ENCODE measurements at places on chromosomes 4 and X.

DNA sequence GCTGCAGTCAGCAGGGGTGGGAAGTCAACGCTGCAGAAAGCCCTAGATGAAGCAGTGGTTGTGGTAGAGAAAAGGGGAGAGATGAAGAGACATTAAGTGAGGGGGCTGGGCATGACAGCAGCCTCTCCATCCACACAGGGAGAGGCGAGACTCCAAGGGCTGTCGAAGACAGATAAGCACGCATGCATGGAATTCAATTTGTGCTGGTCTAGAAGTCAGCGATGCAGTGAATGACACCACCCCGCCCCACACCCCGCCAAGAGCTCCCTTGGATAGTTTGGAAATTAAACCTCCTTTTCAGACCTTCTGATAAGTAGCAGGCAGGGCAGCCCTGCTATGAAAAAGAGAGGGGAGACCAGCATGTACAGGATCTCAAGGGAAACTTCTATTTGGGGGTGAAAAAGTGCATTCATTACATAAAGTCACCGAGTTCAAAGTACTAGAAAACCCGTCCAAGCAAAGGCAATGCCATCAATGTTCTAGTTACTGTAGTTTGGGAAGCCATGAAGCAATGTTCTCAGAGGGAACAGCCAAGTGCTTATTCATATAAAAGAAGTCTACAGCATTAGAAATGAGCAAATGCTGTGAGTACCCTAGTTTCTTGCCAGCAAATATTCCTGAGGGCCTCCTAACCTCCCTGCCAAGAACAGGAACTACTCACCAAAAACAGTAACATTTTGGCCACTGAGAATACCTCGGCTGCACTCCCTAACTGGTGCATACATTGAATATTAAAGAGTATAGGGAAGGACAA lies 152.3 kb upstream of the ANXA10 start:
- DNase-seq, result no peak

GRCh38 chr4:110853242-110853641 lies 230.4 kb upstream of the PITX2 start:
- no peak for DNase-seq

GRCh38 chr4:95386410-95386809 lies 162.4 kb downstream of the UNC5C start:
- no peak for DNase-seq

- DNase-seq, result no peak
These were observed 279.8 kb upstream of the BOD1L1 start for GRCh38 chr4:13907255-13907751.

DNA sequence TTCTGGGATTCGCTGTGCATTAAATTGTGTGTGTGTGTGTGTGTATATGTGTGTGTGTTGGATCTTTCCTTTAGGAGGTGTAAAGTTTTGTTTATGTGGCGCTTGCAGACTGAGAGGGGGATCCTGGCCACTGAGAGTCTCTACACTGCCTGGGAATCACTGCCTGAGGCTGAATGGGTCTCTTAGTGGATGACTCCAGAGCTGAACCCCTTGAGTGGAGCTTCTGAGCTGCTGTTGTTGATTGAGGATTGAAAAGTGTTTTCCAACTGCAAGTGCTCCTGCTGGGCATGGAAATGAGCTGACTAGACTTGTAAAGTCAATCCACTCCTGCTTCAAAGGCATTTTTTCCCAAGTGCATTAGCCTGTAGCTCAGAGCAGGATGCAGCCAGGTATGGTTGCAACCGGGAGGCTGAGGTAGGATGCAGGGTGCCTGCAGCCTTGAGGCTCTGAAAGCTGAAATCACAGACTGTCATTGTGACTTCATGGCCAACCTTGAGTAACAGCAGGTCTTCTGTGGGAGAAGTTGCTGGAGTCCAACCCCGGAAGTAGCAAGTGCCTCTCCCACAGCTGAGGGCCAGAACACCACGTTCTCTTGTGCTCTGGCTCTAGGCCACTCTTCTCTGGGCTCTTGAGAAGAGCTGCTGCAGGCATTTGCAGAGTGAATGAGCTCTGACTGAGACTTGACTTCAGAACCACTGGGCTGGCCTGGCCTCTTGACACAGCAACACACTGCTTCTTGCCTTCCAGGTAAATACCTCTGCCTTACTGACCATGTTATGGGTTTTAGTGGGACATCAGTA lies at the start of gene TBX22:
TBX22 (plus strand) TSS at position 613 of the 800 bp plus-strand sequence. CDS start 7,517 bp downstream, outside the sequence.
- DNase-seq, result no peak

DNA sequence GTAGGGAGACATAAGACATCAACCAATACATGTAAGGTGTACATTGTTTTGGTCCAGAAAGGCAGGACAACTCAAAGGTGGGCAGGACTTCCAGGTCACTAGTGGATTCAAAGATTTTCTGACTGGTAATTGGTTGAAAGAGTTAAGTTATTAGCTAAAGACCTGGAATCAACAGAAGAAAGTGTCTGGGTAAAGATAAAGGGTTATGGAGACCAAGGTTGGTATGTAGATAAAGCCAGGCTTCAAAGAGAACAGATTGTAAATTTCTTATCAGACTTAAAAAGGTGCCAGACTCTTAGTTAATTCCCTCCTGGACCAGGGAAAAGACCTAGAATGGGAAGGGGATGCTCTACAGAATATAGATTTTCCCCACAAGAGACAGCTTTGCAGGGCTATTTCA lies 28.3 kb upstream of the GAB1 start:
- no peak for DNase-seq

DNA sequence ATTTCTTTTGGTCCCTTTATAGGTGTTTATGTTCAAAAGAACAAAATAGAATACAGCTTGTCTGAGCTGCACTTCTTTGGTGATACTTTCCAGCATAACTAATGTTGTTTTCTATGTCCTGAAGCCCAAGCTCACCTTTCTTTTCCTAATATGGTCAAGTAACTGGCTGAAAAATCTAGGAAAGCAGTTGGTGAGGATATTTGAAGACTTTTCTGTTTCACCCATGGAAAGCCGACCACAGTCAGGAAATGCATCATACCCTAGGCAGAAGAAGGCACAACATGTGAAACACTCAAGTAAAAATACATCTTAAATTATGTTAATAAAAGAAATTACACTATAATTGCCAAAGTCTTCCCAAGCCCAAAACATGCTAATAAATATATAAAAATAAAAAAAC lies 337.0 kb downstream of the PDGFC start:
- DNase-seq, result no peak

GRCh38 chrX:120205816-120206753 lies 44.5 kb upstream of the ZBTB33 start:
- no peak for DNase-seq

- DNase-seq, result no peak
These were observed 225.6 kb downstream of the FBXW7 start for GRCh38 chr4:152310257-152310656.

GRCh38 chrX:150038315-150038714 lies 100.0 kb upstream of the EOLA2 start:
- no peak for DNase-seq

GRCh38 chr4:76634220-76634619 lies 199.2 kb downstream of the SHROOM3 start:
- DNase-seq, result no peak

DNA sequence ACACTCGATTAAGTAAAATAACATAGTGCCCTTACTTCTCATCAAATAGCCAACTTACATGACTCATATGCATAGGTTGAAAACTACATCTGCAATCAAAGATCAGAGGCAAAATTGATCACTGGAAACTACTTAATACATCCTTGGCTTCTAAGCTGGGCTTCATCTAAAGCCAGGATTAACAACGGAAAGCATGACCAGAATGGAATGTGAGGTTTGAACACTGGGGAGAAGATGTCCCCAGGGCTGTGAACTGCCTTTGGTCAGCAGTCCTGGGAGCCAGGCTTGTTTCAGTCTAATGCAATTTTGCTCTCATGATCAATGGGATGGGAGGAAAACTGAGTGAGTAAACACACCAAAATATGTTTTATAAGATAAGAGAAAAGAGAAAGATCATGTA lies 192.5 kb upstream of the TTC29 start:
- no peak for DNase-seq

DNA sequence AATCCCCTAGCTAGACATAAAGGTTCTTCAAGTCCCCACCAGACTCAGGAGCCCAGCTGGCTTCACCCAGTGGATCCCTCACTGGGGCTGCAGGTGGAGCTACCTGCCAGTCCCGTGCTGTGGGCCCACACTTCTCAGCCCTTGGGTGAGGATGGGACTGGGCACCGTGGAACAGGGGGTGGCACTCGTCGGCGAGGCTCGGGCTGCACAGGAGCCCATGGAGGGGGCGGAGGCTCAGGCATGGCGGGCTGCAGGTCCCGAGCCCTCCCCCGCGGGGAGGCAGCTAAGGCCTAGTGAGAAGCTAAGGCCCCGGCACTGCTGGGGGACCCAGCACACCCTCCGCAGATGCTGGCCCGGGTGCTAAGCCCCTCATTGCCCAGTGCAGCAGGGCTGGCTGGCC lies 16.1 kb upstream of the ACSL4 start:
- DNase-seq, result no peak

DNA sequence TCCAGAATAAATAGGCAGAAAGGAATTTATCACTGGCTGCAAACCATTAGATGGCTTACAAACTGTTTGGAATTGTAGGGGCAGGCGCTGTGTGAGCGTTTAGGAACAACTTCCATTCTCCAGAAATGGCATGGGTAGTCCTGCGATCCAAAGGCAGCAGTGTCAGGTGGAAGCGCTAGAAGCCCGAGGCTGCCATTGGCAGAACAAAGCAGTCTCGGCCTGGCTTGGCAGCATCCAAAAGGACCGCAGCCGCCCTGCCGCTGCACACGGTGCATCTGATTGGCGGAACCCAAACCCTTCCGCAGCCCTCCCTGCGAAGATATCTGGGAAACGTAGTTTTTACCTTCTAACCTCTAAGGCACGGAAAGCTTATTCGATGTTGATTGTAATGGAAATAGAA lies 23.6 kb upstream of the YTHDC1 start:
- DNase-seq, result peak; percentile 63

GRCh38 chrX:111728096-111728495 lies 47.1 kb downstream of the ALG13 start:
- DNase-seq, result no peak

DNA sequence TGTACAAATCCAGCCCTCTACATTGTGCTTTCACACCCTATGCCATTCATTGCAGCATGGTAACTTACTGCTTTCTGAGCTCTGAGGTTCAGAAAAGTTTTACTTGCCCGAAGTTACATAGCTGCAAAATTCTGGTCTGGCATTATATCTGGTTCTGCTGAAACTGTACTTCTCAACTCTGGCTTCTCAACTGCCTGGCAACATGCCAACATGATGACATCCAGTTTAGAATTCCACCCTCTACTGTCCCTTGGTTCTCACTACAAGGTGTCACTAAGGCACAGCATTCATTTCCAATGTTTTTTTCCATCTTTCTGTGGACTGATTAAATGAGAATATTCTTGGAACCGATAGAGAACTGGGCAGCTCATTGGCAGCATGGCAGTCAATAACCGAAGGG lies 242.9 kb upstream of the PRPS2 start:
- no peak for DNase-seq
